ENCODE measurements at places on chromosomes 2 and 18. TPM values are rescaled to one million over a fixed set of nuclear protein-coding genes. Genes with fewer than 3 reads are reported as not detected.

Gene CPO
- 0.13 TPM for total RNA-seq

Gene TRIM54
- not detected for total RNA-seq

Gene COL4A3
- total RNA-seq: under 0.01 TPM

Gene POTEI
- total RNA-seq: not detected

Gene KRTCAP3
- total RNA-seq: 29.1 TPM

Gene KIF1A
- not detected for total RNA-seq

Gene CHRNG
- total RNA-seq: not detected

Gene ADGRF3
- not detected for total RNA-seq

Gene CNDP1
- total RNA-seq: not detected

Gene KLHL14
- not detected for total RNA-seq

Gene KYNU
- 31.4 TPM for total RNA-seq

Gene LONRF2
- under 0.01 TPM for total RNA-seq

Gene SERPINB4
- total RNA-seq: 15.7 TPM

Gene STARD6
- total RNA-seq: not detected

Gene OSBPL6
- 11.8 TPM for total RNA-seq

Gene TFPI
- 0.64 TPM for total RNA-seq

Gene CAVIN2
- total RNA-seq: 2.8 TPM

Gene TRAF3IP1
- 11.4 TPM for total RNA-seq

Gene IL1RL2
- total RNA-seq: 2.6 TPM

Gene CHRND
- total RNA-seq: not detected

Gene CDH7
- not detected for total RNA-seq

Gene EFHD1
- not detected for total RNA-seq

Gene C2orf80
- not detected for total RNA-seq

Gene PFN4
- total RNA-seq: under 0.01 TPM

Gene DNAJC5G
- not detected for total RNA-seq

Gene VWC2L
- not detected for total RNA-seq

Gene CCDC121
- 0.79 TPM for total RNA-seq

Gene DYNAP
- not detected for total RNA-seq

Gene CLEC4F
- total RNA-seq: not detected

Gene PPP4R1
- total RNA-seq: 199 TPM

Gene FRZB
- 0.38 TPM for total RNA-seq

Gene ATRAID
- 257 TPM for total RNA-seq

Gene DHX57
- 14.6 TPM for total RNA-seq

Gene DPP10
- total RNA-seq: 0.26 TPM

Gene MTHFD2
- 305 TPM for total RNA-seq

Gene C2orf66
- total RNA-seq: under 0.01 TPM

Gene THAP4
- 50.2 TPM for total RNA-seq

Gene L3MBTL4
- 1.0 TPM for total RNA-seq

Gene PMAIP1
- 12.1 TPM for total RNA-seq

Gene PAIP2B
- 5.2 TPM for total RNA-seq

Gene CLIP4
- total RNA-seq: 102 TPM

Gene GDF7
- 0.13 TPM for total RNA-seq

Gene UGT1A4
- 2.9 TPM for total RNA-seq

Gene MPP4
- total RNA-seq: 0.13 TPM

Gene ZNF2
- total RNA-seq: 7.4 TPM

Gene CSRNP3
- total RNA-seq: 0.26 TPM

Gene APLF
- 6.1 TPM for total RNA-seq

Gene LYG2
- not detected for total RNA-seq

Gene G6PC2
- total RNA-seq: not detected

Gene GALR1
- not detected for total RNA-seq

Gene LIMS4
- not detected for total RNA-seq

Gene OBSL1
- total RNA-seq: 15.2 TPM

Gene PRKAG3
- not detected for total RNA-seq

Gene ACTR1B
- 52.9 TPM for total RNA-seq

Gene DCDC2C
- total RNA-seq: not detected

Gene GBX2
- not detected for total RNA-seq

Gene TNP1
- not detected for total RNA-seq

Gene DPY30
- total RNA-seq: 75.7 TPM
